Mammary epithelial cell (primary cell): ENCODE measurements at places on chromosomes 13 and 19. TPM values are rescaled to one million over a fixed set of nuclear protein-coding genes. Genes with fewer than 3 reads are reported as not detected.

The PSG11 gene
- not detected for polyA plus RNA-seq

The NLRP11 gene
- not detected for polyA plus RNA-seq

The CERS4 gene
- 18.9 TPM for polyA plus RNA-seq

The SACS gene
- polyA plus RNA-seq = 9.2 TPM

The ZNF253 gene
- polyA plus RNA-seq = 0.88 TPM

The RXFP2 gene
- polyA plus RNA-seq = not detected

GRCh38 chr13:110937511-110938285 is 22.8 kb upstream of the ANKRD10 start:
- no peak for DNase-seq

DNA sequence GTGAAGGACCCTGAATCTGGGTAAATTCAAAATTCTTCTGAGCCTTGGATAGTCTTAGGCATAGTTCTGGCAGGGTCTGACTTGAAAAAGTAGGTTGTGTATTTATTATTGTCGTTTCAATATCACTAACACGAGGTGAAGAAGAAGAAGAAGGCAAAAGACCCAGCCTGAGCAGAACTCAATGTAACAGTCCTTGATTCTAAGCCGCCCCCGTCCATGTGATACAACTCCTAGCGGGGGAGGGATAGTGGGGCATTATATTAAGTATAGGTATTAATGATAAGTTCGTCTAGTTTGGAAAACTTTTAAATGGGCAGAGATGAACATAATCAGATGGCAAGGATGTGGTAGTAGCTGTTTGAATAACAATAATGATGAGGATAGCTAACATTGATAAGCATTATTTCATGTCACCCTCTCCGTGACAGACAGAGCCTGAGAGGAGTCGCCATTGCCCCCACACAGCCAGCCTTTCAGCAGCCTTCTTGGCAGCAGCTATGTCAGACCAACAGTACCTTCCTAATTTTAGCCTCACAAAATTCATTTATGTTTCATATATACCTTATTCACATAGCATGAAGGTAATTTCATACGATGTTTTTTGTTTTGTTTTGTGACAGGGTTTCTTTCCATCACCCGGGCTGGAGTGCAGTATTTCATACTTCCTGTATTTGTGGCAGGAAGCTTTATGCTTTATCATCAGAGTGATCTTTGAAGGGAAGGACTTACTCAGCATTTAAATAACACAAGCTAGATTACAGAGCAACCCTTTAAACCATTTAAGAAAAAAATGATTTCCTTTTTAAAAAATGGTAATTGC is 64.4 kb upstream of the NPAS1 start:
- no peak for DNase-seq

GRCh38 chr13:47556703-47557102 is 444.4 kb downstream of the SUCLA2 start:
- no peak for DNase-seq

DNA sequence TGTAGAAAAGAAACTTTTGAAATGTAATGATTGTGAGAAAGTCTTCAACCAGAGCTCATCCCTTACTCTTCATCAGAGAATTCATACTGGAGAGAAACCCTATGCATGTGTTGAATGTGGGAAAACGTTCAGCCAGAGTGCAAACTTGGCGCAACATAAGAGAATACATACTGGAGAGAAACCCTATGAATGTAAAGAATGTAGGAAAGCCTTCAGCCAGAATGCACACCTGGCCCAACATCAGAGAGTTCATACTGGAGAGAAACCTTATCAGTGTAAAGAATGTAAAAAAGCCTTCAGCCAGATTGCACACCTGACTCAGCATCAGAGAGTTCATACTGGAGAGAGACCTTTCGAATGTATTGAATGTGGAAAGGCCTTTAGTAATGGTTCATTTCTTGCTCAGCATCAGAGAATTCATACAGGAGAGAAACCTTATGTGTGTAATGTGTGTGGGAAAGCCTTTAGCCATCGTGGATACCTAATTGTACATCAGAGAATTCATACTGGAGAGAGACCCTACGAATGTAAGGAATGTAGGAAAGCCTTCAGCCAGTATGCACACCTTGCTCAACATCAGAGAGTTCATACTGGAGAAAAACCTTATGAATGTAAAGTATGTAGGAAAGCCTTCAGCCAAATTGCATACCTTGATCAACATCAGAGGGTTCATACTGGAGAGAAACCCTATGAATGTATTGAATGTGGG is 19.3 kb downstream of the ZNF583 start:
- no peak for DNase-seq

DNA sequence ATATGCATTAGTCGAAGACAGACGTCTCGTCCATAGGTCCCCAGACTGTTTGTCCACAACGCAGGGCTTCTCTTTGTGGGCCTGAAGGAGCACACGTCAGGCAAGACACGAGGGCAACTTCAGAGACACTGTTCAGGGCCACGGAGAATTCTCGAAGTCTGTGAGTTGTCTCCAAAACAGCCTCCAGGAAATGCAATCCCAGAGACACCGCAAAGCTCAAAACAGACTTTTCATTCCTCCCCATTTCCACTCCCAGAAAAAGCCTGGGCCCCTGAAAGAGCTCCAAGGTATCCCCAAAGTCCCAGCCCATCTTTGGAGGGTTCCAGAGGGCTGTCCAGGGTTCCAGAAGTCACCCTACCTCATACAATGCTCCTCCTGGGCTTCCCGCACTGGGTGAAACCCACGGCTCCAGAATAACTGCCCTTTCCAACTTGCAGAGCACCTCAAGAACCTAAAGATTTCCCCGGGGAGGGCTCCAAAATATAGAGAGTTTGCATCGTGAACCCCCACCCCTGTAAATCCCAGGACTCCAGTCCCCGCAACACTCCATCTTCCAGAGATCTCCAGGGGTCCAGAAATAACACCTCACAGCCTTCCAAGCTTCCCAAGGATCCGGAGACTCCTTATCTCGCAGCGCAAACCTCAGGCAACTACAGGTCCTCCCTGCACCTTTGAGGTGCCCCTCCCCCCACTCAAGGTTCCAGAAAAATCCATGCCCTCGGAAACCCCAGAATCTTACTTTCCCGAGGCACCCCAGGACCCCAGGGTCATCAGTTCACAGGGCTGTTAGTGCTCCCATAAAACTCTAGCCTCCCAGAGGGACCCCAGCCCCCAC is 687 bp upstream of the FTL start:
- DNase-seq = no peak

DNA sequence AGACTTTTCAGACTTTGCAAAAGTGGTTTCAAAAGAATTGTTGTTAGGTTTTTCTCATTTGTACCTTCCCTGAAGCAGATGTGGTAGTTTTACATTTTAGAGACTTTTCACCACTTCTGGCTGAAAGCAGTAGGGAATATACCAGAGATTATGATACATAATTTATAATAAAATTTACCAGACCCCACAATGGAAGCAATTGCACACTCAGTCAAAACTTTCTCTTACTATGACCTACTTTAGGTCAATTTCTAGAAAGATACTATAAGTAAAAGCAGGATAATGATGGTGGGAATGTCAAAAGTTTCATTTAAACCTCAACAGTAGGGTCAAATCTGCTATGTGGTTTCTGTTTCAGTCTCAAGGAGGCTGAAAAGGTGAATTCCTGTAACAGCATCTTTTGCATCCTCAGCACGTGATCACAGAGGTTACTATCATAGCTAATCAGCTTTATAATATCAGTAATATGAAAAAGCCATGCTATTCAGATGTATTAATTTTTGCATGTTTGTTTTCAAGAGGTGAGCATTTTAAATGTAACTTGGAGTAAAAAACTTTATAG is 26.9 kb downstream of the PCCA start:
- DNase-seq = no peak

- DNase-seq = no peak
Observed at GRCh38 chr13:40143559-40143958, 488.1 kb downstream of the COG6 start.

GRCh38 chr19:55305983-55306562 is 19.1 kb downstream of the TMEM150B start:
- no peak for DNase-seq

- no peak for DNase-seq
Observed at GRCh38 chr19:6999933-7000332, 21.3 kb downstream of the MBD3L2B start.

DNA sequence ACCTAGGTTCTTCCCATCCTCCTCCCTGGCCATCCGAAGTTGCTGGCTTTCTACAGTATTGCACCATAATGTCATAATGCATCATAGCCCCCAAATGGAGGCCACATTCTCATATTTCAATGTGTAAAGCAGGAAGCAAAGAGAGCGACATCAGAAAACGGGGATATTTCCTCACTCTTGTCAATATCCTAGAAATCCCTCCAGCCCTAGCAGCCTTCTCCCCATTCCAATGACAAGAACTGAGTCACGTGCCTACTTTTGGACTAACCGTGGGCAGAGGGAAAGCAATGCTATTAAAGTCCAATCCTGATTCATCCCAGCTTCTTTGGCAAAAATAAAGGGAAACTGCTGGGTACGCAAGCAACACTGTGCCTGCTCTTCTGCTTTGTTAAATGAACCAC is 4.3 kb upstream of the RAP2A start:
- DNase-seq = no peak

- no peak for DNase-seq
Observed at GRCh38 chr19:34990578-34991192, 9.4 kb upstream of the GRAMD1A start.

GRCh38 chr19:13962699-13963602 is 10.6 kb downstream of the DCAF15 start:
- no peak for DNase-seq

DNA sequence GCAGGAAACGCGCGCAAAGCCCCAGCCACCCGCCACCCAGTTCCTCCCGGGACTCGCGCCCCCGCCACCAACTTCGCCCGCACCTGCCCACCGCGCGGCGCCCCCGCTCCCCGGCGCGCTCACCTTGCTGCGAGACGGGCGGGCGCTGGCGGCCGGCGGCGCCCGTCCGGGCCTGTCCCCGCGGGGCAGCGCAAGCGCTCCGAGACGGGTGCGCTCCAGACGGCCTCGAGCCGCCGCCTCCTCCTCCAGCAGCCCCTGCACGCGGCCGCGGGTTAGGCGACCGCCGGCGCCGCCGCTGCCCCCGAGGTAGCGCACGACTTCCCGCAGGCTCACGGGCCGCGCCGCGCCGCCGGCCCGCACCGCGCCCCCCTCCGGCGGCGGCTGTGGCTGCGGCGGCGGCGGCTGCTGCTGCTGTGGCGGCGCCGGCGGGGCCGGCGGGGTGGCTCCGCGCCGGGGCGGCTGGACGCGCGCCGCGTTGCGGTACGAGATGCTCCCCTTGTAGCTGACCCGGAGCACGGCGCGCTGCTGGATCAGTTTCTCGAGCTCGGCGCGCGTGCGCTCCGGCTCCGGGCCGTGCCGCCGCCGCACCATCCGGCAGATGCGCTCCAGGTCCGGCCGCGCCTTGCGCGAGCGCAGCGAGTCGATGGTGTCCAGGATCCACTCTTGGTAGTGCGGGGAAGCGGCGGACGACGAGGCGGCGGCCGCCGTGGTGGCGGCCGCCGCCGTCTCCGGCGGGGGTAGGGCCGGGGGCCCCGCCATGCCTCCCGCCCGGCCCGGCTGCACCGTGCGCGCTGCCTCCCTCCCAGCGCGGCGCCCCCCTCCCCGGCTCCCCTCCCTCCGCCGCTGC is 666 bp downstream of the SAMD1 start:
- peak; percentile 68 for DNase-seq

DNA sequence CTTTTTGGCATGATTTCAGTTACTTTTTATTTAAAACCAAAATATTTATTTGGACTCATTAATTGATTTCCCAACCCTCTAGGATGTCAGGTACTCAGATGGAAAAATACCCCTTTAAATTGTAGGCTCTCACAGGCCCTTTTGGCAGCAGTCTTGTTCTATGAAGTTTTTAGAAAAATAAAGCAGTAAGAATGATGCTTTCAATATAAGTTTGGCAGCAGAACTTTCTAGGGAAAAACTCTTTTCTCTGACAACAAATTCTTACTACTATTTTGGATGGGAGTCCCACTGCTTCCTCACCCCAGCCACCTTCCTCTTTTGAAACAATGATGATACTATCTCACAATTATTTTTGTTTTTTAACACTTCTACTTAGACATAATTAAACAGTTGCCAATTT is 581.6 kb upstream of the SGCG start:
- no peak for DNase-seq

GRCh38 chr13:94967183-94968039 is 255.1 kb upstream of the SOX21 start:
- DNase-seq = no peak
